ENCODE measurements at places on chromosomes 2 and 18. TPM values are rescaled to one million over a fixed set of nuclear protein-coding genes. Genes with fewer than 3 reads are reported as not detected.

CCL20 gene
- 24.3 TPM for total RNA-seq

GRCh38 chr2:229054311-229054710 lies 216.8 kb downstream of the PID1 start:
- H3K4me3 ChIP-seq, result no peak overlapping the region
- H3K27me3 ChIP-seq, result no peaks in the 10 kb centered on the region
- no peak overlapping the region for H3K27ac ChIP-seq
- H3K36me3 ChIP-seq, result no peaks in the 10 kb centered on the region
- DNase-seq, result no peak
- H3K4me1 ChIP-seq, result no peaks in the 10 kb centered on the region

GRCh38 chr2:10371441-10372196 lies 68.9 kb downstream of the HPCAL1 start:
- no peaks in the 10 kb centered on the region for H3K36me3 ChIP-seq
- no peak overlapping the region for H3K4me3 ChIP-seq
- H3K27me3 ChIP-seq, result no peaks in the 10 kb centered on the region

GRCh38 chr18:70362258-70362657 lies 73.4 kb downstream of the SOCS6 start:
- H3K36me3 ChIP-seq, result no peaks in the 10 kb centered on the region
- H3K4me3 ChIP-seq, result no peak overlapping the region
- no peak overlapping the region for H3K27ac ChIP-seq
- H3K4me1 ChIP-seq, result no peaks in the 10 kb centered on the region

- H3K27ac ChIP-seq, result no peak overlapping the region
- no peak for DNase-seq
- H3K4me1 ChIP-seq, result peaks cover 37% of the 10 kb centered on the region
Measured at GRCh38 chr2:157866202-157866601, 9.9 kb downstream of the ACVR1 start.

DNA sequence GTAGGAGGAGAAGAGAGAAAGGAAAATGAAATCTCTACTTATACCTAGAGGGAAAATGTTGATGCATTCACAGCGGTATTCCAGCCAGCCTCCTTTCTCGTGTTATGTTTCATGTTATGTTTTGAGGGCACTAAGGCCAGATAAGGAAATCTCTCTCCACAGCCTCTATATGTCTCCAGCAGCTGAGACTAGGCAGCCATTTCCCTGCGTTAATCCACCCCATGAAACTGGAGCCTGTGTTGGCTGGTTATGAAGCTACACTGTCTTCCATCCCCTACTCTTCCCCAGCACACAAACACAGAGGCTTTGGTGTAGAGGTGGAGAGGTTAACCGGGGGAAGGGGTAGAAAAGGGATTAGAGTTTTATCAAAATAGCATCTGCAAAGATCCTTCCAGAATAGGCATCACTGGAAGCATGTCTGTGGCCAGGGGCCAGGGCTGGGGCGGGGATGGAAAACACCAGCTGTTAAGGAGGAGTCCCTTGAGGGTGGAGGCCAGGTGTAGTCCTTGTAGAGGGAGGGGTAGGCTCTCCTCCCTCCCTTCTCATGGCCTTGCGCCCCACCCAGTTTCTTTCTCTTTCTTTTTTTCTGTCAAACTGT lies 100.9 kb upstream of the TNP1 start:
- no peak overlapping the region for H3K27ac ChIP-seq
- H3K4me1 ChIP-seq, result peaks cover 4% of the 10 kb centered on the region
- H3K36me3 ChIP-seq, result no peaks in the 10 kb centered on the region
- H3K4me3 ChIP-seq, result no peak overlapping the region
- DNase-seq, result no peak
- no peaks in the 10 kb centered on the region for H3K27me3 ChIP-seq

- H3K27ac ChIP-seq, result no peak overlapping the region
- H3K4me3 ChIP-seq, result no peak overlapping the region
- no peak for DNase-seq
- no peaks in the 10 kb centered on the region for H3K36me3 ChIP-seq
- H3K27me3 ChIP-seq, result no peaks in the 10 kb centered on the region
Measured at GRCh38 chr2:142280831-142281230, 150.0 kb upstream of the LRP1B start.

Data from T-helper 17 cell (primary cell).